NCI-H1436 (cell line): ENCODE measurements at places on chromosomes 16 and 17.

DNA sequence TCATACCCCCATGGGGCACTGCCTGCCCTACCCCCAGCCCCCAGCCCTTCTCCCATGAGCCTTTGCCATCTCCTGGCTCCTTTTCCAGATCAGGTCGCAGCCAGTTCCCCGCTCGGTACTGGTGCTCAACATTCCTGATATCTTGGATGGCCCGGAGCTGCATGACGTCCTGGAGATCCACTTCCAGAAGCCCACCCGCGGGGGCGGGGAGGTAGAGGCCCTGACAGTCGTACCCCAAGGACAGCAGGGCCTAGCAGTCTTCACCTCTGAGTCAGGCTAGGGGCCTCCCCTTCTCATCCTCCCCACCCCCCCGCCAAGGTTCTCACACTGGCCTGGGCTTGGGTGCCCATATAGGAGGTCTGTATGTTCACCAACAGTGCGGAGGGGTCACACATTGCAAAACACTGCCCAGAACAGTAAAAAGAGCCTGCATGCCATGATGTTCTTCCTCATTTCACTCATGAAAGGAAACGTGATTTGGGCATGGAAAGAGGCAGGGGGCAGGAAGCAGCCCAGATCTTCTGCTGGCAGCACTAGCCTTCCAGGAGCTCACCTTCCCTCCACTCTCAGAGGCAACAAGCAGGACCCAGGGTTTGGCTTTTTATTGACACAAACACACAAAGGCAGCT is 7.5 kb downstream of the IFI35 start:
- no peak for DNase-seq

DNA sequence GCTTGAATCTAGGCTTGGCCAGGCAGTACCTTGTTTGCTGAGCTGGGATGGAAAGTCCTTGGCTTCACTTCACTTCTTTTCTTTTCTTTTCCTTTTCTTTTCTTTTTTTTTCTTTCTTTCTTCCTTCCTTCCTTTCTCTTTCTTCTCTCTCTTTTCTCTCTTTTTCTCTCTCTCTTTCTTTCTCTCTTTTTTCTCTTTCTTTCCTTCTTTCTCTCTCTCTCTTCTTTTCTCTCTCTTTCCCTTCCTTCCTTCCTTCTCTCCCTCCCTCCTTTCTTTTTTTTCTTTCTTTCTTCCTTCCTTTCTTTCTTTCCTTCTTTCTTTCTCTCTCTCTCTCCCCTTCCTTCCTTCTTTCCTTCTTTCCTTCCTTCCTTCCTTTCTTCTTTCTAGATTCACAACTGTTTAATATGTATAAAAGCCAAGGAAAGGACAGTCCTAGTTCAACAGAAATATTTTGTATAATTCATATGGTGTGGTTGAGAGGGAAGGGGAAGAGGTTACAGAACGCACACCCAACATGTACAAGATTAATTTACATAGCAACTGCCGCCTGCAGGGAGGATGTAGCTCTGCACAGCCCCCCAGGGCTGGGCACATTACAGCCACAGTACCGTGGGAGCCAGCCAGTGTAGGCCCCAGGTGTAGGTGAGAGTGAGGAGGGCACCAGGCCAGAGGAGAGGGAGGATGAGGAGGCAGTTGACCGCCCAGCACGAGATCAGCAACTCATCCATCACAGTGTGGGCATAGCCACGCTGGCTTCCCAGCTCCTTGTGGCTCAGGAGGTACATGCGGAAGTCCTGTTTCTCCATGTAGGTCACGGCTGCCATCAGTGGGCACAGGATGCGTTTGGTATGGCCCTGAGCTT is 9.7 kb upstream of the ITGB3 start:
- no peak for DNase-seq

- DNase-seq = no peak
Measured at GRCh38 chr16:28192806-28193529, 18.8 kb downstream of the XPO6 start.

- no peak for DNase-seq
Measured at GRCh38 chr17:7574176-7574953, 5.1 kb upstream of the CD68 start.

- DNase-seq = no peak
Measured at GRCh38 chr16:85199069-85199725, 86.9 kb upstream of the CIBAR2 start.
